ENCODE measurements at places on chromosomes 4 and X. TPM values are rescaled to one million over a fixed set of nuclear protein-coding genes. Genes with fewer than 3 reads are reported as not detected.

DNA sequence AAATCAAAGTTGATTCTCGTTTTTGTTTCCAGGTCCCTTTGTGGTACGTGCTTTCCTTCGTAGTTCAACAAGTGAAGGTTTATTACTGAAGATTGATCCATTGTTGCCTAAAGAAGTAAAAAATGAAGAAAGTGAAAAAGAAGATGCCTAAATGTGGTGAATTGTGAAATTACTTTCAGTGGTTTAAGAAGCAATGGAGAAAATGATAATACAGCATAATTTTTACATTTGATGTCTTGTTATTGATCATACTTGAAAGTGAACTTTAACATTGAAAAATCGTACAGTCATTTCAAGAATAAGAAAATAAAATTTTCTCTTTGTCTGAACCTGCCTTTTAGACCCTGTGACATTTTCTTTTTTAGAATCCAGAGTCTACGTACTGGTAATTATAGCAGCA is 89.8 kb downstream of the MRPL1 start:
- DNase-seq = no peak
- H3K27ac ChIP-seq = no peak overlapping the region
- peaks cover 9% of the 10 kb centered on the region for H3K36me3 ChIP-seq
- H3K4me1 ChIP-seq = no peaks in the 10 kb centered on the region

DNA sequence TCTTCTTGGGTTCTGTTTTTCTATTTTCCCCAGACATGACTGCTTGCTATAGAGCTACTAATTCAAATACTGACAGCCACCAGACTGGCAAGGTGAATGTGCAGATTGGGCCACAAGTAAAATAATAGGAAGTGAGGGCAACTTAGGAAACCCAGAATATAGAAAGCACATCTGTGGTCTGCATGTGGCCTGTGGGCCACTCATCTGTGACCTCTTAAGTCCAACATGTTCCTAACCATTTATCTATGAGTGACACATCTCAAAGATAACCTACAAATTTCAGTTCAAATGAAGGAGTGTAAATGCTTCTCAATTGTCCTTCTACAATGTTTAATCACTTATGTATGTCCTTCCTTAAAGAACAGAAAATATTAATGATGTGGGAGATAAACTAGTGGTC is 128.9 kb downstream of the REELD1 start:
- DNase-seq = no peak
- H3K4me1 ChIP-seq = no peaks in the 10 kb centered on the region
- no peak overlapping the region for H3K4me3 ChIP-seq
- no peaks in the 10 kb centered on the region for H3K36me3 ChIP-seq
- no peaks in the 10 kb centered on the region for H3K27me3 ChIP-seq
- H3K27ac ChIP-seq = no peak overlapping the region

Gene HPGDS
- 1.2 TPM for total RNA-seq

- no peaks in the 10 kb centered on the region for H3K4me1 ChIP-seq
- no peak overlapping the region for H3K27ac ChIP-seq
- no peak overlapping the region for H3K4me3 ChIP-seq
- no peaks in the 10 kb centered on the region for H3K36me3 ChIP-seq
- no peaks in the 10 kb centered on the region for H3K27me3 ChIP-seq
Measured at GRCh38 chrX:110671068-110671803, 124.4 kb downstream of the CHRDL1 start.

Measured in heart right ventricle (tissue), 16 donors.